ENCODE measurements at places on chromosomes 5 and 9.

DNA sequence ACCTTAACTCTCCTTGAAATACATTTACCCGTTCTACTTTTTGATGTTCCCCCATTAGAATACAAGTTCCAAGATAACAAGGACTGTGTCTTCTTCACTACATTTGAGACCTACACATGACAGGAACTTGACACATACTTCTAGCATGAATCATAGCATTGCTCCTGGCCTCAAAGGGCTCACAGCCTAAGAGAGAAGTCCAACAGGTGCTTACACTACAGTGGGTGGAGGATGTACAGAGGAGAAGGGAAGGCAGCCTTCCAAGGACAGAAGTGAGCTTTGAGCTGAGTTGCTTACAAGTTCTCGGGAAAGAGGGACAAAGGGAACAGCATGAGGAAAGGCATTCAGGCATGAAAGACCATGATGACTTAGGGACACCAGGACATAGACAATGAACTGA, 56.9 kb upstream of the MSX2 start:
- peaks cover 23% of the 10 kb centered on the region for H3K36me3 ChIP-seq
- H3K4me1 ChIP-seq = peaks cover 15% of the 10 kb centered on the region
- H3K27me3 ChIP-seq = peaks cover 26% of the 10 kb centered on the region

DNA sequence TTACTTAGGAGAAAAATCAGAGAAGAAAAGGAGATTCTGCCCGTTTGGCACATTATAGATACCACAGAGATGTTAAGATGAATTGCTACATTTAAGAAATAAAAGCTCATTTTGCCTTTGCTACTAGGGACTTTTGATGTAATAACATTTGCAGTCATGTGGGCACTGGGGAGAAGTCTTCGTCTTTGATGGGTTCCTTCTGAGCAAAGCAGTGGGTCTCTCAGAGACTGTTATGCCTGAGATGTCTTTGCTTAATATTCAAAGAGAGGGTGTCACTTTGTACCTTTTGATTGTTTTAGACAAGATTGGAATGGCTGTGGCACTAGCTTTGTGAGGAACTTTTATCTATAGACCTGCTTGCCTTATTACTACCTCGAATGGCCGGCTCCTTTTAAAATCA, 25.0 kb downstream of the SLC25A25 start:
- no peak for DNase-seq
- H3K27ac ChIP-seq = peak overlapping the region; percentile 18
- no peaks in the 10 kb centered on the region for H3K36me3 ChIP-seq
- peak overlapping the region; percentile 14 for H3K4me3 ChIP-seq

- no peaks in the 10 kb centered on the region for H3K27me3 ChIP-seq
- H3K4me1 ChIP-seq = peaks cover 7% of the 10 kb centered on the region
- DNase-seq = no peak
- no peaks in the 10 kb centered on the region for H3K36me3 ChIP-seq
These were observed 110.3 kb downstream of the PDE4D start for GRCh38 chr5:59783264-59783663.

DNA sequence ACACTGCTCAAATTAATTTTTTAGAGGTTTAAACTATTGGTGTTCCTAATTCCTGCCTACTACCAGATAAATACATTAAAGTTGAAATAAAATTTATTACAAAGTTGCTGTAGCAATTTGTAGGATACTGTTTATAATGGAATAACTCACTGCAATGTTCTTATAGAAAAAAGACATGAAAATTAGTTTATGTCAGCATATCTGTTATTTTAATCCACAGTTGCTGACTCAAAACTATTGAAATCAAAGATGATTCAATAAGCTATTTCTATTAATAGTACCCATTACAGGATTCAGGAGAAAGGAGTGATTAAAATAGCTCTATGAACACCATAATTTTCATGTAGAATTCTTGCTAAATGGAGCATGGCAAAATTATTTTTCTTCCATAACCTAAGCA, 764.4 kb upstream of the NUDT12 start:
- H3K27me3 ChIP-seq = peaks cover 3% of the 10 kb centered on the region
- H3K4me3 ChIP-seq = no peak overlapping the region
- no peak for DNase-seq
- H3K36me3 ChIP-seq = no peaks in the 10 kb centered on the region

DNA sequence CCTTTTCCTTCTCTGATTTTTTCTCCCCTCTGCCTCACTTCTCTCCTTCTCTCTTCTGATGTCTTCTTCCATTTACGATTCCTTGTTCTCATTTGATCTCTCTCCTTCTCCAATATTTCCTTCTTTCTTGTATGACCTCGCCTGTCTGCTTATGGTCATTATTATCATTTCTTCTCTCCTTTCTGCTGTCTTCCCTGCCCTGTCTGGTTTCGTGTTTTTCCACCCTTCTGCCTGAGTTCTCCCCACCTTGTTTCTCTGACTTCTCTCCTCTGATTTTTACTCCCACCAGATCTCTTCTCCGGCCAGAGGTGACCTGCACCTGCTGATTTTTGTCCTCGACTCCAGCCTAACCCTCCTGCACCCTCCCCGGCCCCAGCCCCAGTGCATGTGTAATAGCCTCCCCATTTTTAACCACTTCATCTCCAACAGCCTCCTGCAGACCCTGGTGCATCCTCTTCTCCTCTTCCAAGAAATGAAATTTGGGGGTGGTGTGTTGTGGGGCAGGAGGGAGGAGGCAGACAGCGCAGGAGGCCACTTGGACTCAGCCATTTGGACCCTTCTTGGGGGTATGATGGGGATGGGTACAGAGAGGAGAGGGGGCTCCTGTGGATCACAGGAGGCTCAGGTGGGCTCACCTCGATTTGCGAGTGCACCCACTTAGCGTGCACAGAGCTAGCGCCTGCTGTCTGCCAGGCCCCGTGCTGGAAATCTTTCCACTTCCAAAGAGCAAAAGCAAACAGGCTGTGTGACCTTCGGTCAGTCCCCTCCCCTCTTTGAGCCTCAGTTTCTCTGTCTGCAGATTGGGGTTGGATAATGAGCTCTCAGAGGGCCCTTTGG, 32.5 kb downstream of the GSN start:
- H3K27me3 ChIP-seq = peaks cover 17% of the 10 kb centered on the region
- no peaks in the 10 kb centered on the region for H3K36me3 ChIP-seq
- H3K27ac ChIP-seq = peak overlapping the region; percentile 1
- peak overlapping the region; percentile 87 for H3K4me3 ChIP-seq
- DNase-seq = no peak

GRCh38 chr5:67244345-67244793, 47.8 kb upstream of the CD180 start:
- H3K4me3 ChIP-seq = no peak overlapping the region
- DNase-seq = no peak
- H3K27me3 ChIP-seq = peaks cover 5% of the 10 kb centered on the region
- peaks cover 31% of the 10 kb centered on the region for H3K4me1 ChIP-seq
- H3K27ac ChIP-seq = no peak overlapping the region

- peak overlapping the region; percentile 88 for H3K27ac ChIP-seq
- no peaks in the 10 kb centered on the region for H3K27me3 ChIP-seq
- H3K4me1 ChIP-seq = peaks cover 40% of the 10 kb centered on the region
- no peaks in the 10 kb centered on the region for H3K36me3 ChIP-seq
- peak; percentile 38 for DNase-seq
- peak overlapping the region; percentile 88 for H3K4me3 ChIP-seq
These were observed 343 bp downstream of the KIAA0825 start for GRCh38 chr5:94618029-94618492.

DNA sequence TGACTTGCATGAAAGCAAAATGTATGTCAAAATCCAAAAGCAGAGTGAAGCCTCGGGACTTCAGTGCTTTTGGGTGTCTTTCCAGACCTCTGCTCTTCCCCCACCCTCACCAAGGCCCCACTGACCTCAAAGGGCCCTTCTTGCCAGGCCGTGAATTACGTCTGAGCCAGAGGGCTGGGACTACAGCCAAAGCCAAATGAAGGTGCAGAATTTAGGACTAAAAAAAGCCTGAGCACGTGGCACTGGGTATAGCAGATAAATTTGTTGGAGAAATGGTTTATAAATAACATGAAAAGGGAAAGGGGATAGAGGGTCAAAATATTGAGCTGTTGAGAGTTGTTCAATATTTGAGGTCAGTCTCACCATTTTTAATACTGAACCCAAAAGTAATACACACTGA, 163.4 kb downstream of the GHR start:
- DNase-seq = no peak
- H3K36me3 ChIP-seq = peaks cover 5% of the 10 kb centered on the region
- H3K4me1 ChIP-seq = peaks cover 36% of the 10 kb centered on the region
- H3K27me3 ChIP-seq = peaks cover 7% of the 10 kb centered on the region
- peak overlapping the region; percentile 19 for H3K27ac ChIP-seq

GRCh38 chr9:99030092-99030511, 74.8 kb upstream of the TGFBR1 start:
- H3K27me3 ChIP-seq = peaks cover 13% of the 10 kb centered on the region
- no peak overlapping the region for H3K27ac ChIP-seq
- H3K36me3 ChIP-seq = no peaks in the 10 kb centered on the region
- H3K4me1 ChIP-seq = no peaks in the 10 kb centered on the region
- no peak for DNase-seq
- no peak overlapping the region for H3K4me3 ChIP-seq

GRCh38 chr5:56964173-56964572, 12.2 kb upstream of the MIER3 start:
- H3K36me3 ChIP-seq = no peaks in the 10 kb centered on the region
- no peaks in the 10 kb centered on the region for H3K4me1 ChIP-seq
- H3K4me3 ChIP-seq = no peak overlapping the region
- no peak for DNase-seq
- no peak overlapping the region for H3K27ac ChIP-seq
- H3K27me3 ChIP-seq = peaks cover 25% of the 10 kb centered on the region

Data from nephron progenitor cell (in vitro differentiated cells).